ENCODE measurements at places on chromosomes 1 and 21.

DNA sequence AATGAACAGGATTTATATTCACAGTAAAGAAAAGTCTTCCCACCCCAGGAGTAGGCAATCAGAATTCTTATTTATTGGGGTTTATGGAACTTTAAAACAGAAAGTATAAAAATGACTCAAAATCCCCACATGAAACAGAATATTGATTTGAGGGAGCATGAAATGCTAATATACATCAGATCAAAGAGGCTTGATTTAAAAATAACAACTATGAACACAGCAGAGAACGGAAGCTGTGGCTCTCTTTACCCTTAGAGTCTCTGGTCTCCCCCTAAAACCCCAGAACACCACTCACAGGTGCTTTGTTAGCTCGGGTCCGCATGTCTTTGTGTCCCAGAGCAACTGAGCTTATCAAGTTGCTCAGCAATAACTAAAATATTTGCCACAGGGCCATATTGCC, 31.2 kb upstream of the FASLG start:
- DNase-seq: no peak

GRCh38 chr1:165006831-165007230, 349.7 kb downstream of the LMX1A start:
- DNase-seq: no peak

DNA sequence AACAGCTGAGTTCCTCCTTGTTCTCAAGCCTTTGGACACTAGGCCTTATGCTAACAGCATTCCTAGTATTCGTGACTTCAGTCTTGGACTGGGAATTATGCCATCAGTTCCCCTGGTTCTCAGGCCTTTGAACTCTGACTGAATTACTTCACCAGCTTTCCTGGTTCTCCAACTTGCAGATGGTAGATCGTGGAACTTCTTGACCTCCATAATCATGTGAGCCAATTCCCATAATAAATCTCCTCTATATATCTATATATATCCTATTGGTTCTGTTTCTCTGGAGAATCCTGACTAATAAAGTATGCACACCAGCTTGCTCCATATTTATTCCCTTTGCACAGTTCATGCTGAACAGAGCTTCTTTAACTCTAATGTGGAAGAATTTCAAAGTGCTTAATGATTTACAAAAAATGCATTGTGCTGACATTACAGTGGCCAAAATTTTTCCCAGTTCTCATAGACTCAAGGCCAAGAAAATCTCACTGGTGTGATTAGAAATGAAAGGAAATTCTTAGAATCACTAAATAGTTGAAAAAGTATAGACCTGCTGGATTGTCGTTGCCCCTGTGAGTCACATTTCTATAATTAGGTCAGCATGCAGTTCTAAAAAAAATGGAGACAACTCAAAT, 462.9 kb upstream of the ADAMTS5 start:
- no peak for DNase-seq

DNA sequence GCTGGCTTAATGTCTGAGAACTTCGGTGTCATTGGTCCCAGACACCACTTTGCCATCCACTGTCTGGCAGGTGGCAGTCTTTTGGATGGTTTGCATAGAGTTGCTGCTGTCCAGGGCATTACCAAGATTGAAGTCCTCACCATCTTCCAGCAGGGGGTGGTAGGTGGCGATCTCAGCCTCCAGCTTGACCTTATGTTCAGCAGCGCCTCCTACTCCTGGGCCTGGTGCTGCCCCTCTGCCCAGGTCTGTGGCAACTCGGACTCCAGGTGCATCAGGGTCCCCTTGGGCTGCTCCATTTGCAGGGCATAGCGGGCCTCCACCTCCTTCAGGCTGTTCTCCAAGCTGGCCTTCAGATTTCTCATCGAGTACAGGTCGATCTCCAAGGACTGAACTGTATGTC, 573.3 kb upstream of the NCAM2 start:
- DNase-seq: no peak

DNA sequence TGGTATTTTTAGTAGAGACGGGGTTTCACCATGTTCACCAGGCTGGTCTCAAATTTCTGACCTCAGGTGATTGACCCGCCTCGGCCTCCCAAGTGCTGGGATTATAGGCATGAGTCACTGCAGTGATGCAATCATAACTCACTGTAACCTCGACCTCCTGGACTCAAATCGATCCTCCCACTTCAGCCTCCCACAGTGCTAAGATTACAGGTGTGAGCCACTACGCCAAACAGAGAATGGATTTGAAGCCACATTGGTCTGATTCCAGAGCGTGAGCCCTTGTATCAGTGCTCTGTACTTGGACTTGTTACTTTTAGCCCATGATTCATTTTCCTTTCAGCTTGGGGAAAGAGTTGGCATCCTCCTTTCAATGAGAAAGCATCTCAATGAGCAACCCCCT, 14.9 kb upstream of the ZNF683 start:
- DNase-seq: no peak

GRCh38 chr1:14794136-14794768, 195.8 kb downstream of the KAZN start:
- no peak for DNase-seq

DNA sequence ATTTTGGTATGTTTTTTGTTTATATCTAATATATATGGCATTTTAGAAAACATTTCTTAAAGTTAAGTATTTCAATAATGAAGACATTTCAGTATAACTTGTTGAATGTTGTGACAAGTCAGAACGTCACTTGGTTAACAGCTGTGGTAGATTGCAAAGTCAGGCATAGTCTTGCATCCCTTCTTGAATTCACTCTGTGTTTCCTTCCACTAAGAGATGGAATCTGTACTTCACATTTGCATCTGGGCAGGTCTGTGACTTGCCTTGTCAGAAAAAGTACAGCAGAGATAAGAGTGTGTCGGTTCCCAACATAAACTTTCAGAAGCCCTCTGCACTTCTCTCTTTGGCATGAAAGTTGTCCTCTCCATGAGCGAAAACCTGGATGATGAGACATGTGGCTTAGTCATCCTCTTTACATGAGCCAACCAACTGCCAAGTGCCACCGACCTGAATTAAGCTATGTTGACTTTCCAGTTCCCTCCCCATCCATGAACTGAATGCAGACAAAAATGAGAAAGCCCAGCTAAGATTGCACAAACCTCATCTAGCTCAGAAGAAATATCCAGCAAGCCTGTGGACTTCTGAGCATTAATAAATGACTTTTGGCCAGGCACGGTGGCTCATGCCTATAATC, 1730.2 kb downstream of the MRPL39 start:
- DNase-seq: no peak

DNA sequence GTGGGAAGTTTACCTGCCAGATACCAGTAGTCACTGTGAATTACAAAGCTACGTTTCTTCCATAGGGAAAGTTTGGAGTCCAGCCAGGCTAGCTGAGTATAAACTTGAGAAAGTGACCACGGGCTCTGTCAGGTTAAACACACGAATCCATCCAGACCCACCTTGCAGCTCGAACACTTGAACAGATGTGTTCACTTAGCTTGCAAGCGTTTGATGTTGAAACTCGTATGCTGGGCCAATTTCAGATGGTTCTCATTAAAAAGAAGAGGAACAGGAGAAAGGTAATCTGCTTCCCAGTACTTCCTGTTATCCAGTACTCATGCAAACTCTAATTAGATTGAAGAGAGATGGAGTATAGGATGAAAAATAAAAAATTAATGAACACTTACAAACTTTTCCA, 636.4 kb downstream of the SMYD3 start:
- DNase-seq: no peak

GRCh38 chr1:186828611-186829454, at the start of gene PLA2G4A:
Gene PLA2G4A, plus strand, starts transcription at chr1:186828949. Its CDS starts 25,406 bp downstream, at chr1:186854355.
- no peak for DNase-seq

DNA sequence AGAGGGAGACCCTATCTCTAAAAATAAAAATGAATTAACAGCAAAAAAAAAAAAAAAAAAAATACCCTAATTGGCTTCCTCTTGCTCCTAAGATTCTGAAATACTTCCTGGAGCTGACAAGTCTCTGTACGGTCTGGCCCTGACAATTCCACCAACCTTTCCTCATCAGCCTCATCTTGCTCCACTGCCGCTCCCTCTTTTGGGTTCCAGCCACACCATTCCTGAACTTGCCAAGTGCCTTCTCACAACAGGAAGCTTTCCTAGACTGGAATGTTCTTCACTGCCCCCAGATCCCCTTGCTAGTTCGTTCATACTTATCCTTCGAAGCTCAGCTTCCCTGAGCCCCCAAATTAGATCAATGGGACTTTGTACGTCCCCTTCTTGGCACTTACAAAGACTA, 37.0 kb downstream of the AKNAD1 start:
- no peak for DNase-seq

- DNase-seq: no peak
Measured at GRCh38 chr21:41953831-41954653, at the start of gene C2CD2. Gene C2CD2, minus strand, starts transcription at chr21:41954018. Its CDS starts 370 bp downstream, at chr21:41953648.

DNA sequence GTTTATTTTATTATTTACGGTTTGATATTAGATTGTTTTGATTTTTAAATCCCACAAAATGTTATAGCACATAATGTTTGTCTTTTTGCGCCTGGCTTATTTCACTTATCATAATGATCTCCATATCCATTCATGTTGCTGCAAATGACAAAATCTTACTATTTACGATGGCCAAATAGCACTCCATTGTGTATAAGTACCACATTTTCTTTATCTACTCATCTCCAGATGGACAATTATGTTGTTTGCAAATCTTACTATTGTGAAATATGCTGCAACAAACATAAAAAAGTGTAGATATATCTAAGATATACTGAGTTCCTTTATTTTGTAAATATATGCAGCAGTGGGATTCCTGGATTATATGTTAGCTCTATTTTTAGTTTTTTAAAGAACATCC, 1568.3 kb downstream of the AMY1C start:
- no peak for DNase-seq

GRCh38 chr1:228031276-228031995, 24.6 kb downstream of the WNT3A start:
- no peak for DNase-seq

- DNase-seq: no peak
Measured at GRCh38 chr1:24364975-24365678, 46.0 kb downstream of the GRHL3 start.

- DNase-seq: no peak
Measured at GRCh38 chr1:92859400-92860039, 27.7 kb downstream of the RPL5 start.

DNA sequence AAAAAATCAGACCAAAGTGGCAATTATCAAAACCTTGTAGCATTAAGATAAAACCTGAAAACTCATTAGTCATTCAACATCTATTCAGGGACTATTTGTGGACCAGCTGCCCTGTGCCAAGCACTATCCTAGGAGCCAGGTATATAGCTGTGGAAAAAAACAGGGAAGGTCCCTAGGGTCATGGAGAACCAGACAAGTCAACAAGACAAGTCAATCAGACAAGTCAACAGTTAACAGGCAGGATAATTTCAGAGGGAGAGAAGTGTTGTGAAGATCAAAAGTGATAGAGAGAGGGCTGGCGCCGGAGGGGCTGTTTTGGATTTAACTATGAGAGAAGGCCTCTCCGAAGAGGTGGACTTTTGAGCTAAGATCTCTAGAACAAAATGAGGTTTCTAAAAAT, 3.3 kb upstream of the ATP1A4 start:
- no peak for DNase-seq

- DNase-seq: no peak
Measured at GRCh38 chr1:89273324-89273778, 691 bp upstream of the GBP5 start.

- no peak for DNase-seq
Measured at GRCh38 chr1:4657960-4658541, 3.6 kb downstream of the AJAP1 start.
